ENCODE measurements at places on chromosomes 6 and 20. TPM values are rescaled to one million over a fixed set of nuclear protein-coding genes. Genes with fewer than 3 reads are reported as not detected.

The ETV7 gene
- total RNA-seq: not detected

The CASS4 gene
- 0.76 TPM for total RNA-seq

The SIRPA gene
- total RNA-seq: 11.8 TPM

The FOXC1 gene
- 7.1 TPM for total RNA-seq

GRCh38 chr6:113428702-113429101 lies 428.4 kb upstream of the MARCKS start:
- no peaks in the 10 kb centered on the region for H3K27me3 ChIP-seq
- no peaks in the 10 kb centered on the region for H3K36me3 ChIP-seq
- H3K4me3 ChIP-seq: no peak overlapping the region
- no peaks in the 10 kb centered on the region for H3K4me1 ChIP-seq

- H3K27ac ChIP-seq: no peak overlapping the region
- no peak for DNase-seq
- no peaks in the 10 kb centered on the region for H3K36me3 ChIP-seq
- no peaks in the 10 kb centered on the region for H3K27me3 ChIP-seq
Measured at GRCh38 chr6:148146717-148147462, 195.7 kb upstream of the SASH1 start.

- DNase-seq: no peak
- no peaks in the 10 kb centered on the region for H3K27me3 ChIP-seq
- peak overlapping the region; percentile 37 for H3K27ac ChIP-seq
Measured at GRCh38 chr6:139852488-139853140, 478.2 kb upstream of the CITED2 start.

DNA sequence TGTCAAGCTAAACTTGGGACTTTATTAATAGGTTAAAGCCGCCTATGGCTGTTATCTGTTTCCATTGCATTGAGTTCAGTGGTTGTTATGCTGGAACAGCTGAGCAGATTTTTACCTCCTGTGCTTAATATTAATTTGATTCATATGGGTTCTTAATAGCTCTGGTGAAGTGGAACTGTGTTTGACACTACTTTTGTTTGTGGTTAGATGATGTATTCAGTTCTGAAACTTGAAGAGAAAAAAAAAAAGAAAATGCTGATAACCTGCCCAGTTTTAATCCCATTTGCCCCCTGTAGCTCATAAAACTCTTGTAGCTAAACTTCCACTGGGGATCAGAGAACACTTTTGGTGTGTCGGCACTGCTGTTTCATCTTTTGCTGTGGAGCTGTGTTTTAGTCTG lies 117.8 kb downstream of the ZDHHC14 start:
- no peak for DNase-seq
- no peaks in the 10 kb centered on the region for H3K4me1 ChIP-seq
- no peak overlapping the region for H3K4me3 ChIP-seq
- H3K36me3 ChIP-seq: no peaks in the 10 kb centered on the region
- H3K27me3 ChIP-seq: no peaks in the 10 kb centered on the region
- no peak overlapping the region for H3K27ac ChIP-seq

Data from uterus (tissue), 4 donors.